Activated naive CD8-positive, alpha-beta T cell treated with anti-CD3 and anti-CD28 coated beads, Interleukin-2, amount 10 ng/mL, durations not matched to agents 7 days and 5 days (primary cell): ENCODE measurements at places on chromosomes 12 and 14. TPM values are rescaled to one million over a fixed set of nuclear protein-coding genes. Genes with fewer than 3 reads are reported as not detected.

Gene BIN2
- 161 TPM for total RNA-seq

- DNase-seq = no peak
Measured at GRCh38 chr12:102301547-102301946, 103.9 kb upstream of the PMCH start.

DNA sequence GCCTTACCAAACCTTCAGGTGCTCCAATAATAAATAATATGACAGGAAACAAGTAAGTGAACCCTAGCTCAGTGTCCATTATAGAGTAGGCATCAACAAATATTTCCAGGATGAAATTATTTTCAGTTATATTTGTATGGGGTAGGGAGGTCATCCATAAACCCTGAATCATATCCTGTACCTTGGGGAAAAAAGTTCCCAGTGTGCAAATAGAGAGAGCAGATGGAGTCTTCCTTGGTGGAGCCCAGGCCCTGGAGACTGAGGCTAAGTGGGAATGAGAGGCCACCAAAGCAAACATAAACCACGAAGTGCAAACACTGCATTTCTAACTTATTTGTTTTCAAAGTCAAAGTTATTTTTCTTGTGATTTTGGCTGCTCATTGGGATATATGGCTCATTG lies 8.5 kb upstream of the ERP27 start:
- no peak for DNase-seq

DNA sequence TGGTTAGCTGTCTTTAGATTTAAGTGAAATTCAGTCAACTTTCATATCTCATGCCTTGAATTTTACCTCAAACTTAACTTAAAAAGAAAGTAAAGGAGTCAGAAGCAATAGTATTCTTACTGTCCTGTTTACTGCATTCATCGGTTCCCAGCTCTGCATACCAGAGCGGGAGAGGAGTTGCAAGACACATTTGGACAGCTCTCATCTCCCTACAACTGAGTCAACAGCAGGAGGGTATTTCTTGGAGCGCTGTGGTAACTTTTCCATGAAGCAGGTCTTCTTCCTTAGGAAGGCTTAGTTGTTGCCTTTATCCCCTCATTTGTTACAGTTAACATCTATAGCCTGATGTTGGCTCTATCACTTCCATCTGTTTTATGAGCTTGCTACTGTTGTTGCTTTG lies 65.1 kb downstream of the TRMT5 start:
- DNase-seq = no peak

DNA sequence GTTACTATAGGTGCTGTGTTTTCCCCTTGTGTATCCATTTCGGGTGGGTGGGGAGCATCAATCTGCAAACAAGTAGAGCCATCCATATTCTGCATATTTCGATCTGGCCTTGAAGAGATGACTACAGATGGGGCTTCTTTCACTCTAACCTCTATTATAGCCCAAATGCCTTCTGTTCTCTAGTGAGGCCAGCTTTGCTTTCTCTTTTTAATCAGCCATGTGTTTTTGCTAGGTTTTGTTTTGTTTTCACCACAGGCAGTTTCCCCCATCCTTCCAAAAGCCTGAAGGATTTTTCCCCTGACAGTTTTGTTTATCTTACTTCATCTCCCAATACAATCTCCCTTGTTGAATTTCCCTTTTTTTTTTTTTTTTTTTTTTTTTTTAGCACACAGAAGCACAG lies 224.1 kb downstream of the BTG1 start:
- no peak for DNase-seq

- no peak for DNase-seq
Measured at GRCh38 chr14:78618368-78618767, 448.2 kb downstream of the NRXN3 start.

Gene NUAK1
- total RNA-seq = not detected

Gene MAP3K9
- total RNA-seq = 8.9 TPM

Gene OR2AP1
- total RNA-seq = not detected

Gene FAM90A1
- 0.11 TPM for total RNA-seq

- DNase-seq = no peak
Measured at GRCh38 chr14:96252323-96252998, 3.5 kb upstream of the BDKRB1 start.

GRCh38 chr12:131535779-131536178 lies 175.1 kb upstream of the SFSWAP start:
- no peak for DNase-seq

DNA sequence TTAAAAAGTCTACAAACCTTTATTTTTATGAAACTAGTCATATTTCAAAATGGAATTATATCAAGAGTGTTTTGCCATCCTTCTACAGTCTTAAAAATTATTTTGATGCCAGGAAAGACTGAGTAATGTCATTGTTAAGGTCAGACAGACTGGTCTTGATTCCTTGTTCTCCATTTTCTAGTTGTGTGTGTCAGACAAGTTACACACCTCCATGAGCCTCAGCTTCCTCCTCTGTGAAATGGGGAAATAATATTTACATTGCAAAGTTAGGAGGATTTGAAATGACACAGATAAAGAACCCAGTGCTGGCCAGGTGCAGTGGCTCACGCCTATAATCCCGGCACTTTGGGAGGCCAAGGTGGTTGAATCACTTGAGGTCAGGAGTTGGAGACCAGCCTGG lies 47.4 kb upstream of the ELK3 start:
- no peak for DNase-seq

Gene LYZ
- total RNA-seq = 22.2 TPM

Gene SLC24A4
- total RNA-seq = not detected

GRCh38 chr14:40222996-40223395 lies 790.8 kb upstream of the FBXO33 start:
- no peak for DNase-seq

Gene SDSL
- 1.2 TPM for total RNA-seq

Gene TAC3
- 0.53 TPM for total RNA-seq

DNA sequence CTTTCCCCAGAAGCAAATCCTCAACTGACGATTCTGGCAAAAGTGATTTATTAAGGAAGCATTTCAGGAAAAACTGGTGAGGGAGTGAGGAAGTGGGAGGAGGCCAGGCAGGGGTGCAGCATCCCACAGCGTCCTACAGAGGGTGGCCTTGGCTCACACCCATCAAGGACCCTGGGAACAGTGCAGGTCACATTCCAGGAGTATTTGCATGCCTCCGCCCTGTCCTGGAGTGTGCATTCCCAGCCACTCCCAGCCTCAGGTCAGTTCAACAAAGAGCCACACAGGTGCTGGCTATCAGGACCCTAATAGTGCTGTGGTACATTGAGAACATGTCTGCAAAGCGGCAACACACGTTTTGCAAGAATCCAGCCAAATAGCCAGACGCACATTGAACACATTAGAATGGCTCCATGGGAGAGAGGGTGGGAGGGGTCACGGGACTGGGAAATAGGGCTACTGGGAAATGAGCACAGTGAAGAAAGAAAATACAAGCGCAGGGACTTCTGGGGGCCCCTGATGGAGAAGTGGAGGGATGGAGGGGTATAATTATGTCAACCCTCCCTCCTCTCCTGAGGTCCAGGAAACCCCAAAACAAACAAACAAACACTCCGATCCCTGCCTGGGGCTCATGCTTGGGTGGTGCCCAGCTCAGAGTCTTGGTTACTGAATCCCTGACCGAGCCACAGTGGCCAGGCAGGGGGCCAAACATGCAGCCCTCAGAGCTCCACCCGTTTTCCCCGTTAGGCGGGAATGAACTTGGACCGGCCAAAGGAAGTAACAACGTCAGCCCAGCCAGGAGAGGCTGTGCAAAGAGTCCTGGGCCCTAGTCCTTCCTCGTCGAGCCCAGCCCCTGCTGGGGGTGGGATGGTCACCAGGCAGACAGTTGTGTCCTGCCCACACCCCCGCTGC lies 36.5 kb downstream of the CMKLR1 start:
- DNase-seq = no peak

DNA sequence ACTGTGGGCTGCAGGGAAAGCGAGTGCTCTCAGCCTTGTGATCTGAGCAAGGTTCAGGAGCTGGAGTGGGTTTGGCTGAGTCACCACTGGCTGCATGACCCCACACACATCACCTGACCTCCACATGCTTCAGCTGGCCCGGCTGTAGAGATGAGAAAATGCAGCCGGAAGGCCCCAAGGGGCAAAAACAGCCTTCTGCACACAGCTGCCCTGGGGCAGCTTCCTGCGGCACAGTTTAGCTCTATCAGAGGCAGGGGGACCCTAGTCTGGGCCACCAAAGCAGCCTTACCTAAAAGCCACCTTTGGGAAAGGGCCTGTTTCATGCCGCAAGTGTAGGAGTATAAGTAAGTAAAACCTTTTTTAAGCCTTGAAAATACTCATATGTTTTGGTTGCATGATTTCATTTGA lies 123.3 kb downstream of the SSPN start:
- no peak for DNase-seq

- no peak for DNase-seq
Measured at GRCh38 chr12:117064596-117064995, 34.6 kb downstream of the TESC start.

DNA sequence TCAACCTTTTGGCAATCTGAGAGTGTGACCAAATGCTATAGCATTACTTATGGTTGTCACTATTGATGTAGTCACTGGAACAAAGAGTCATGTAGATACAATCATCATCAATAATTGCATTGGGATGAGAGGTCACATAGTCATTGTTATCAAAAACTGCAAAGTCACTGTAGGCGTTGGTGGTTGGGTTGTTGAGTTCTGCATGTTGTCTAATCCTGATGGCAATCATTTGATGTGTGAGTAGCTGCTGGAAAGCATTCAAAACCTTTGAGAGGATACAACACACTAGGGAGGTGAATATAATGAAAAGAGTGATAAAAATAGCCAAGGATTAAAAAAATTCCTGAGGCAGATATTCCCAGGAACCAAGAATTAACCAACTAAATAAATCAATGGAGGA lies 214.7 kb upstream of the SYT10 start:
- DNase-seq = no peak

DNA sequence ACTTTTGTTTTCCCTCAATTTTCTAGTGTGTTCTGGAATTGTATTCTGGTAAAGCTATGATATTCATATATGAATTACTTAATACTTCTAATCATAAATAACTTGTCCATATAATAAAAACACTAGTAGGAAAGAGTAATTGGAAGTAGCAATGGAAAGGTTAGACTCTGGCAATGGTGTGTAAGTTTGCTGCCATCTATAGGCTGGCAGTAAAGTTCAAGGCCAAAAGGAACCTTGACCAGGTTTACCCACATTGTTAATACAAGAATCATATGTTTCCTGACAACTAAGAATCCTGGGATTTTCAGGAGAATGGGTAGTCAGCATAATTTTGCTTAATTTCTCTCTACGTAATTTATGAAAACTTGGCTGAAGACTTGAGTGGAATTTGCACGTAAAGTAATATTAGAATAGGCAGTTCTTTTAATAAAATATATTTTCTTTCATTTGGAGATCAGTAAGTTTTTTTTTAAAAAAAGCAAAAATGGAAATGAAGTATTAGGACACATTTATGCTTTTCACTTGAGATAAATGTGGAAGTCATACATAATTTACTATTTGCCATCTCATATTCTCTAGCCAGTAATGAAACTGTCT lies 926.7 kb downstream of the GALC start:
- no peak for DNase-seq

- DNase-seq = no peak
Measured at GRCh38 chr12:1115484-1116231, 124.6 kb downstream of the ERC1 start.
